DMS79 treated with DMSO at 0.1 percent for 48 hours (cell line): ENCODE measurements at places on chromosomes 7 and 10.

DNA sequence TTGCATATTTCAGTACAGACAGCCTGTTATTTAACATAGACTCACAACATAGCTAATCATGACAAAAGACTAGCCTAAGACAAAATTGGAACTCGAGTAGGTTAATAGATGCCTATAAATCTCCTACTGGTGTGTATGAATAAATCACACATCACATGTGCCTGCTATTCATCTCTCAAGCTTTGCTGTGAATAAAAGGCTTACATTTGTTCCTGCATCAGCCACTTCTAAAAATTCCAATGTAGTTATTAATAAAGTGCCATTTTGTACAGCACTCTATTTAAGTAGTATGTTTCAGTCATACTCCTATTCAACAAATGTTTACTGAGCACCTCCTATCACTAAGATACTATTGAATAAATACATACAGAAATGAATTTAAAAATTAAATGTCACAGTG, 486.3 kb downstream of the NRG3 start:
- DNase-seq = no peak

GRCh38 chr10:7085147-7085912, 325.5 kb downstream of the SFMBT2 start:
- DNase-seq = no peak

GRCh38 chr10:29435809-29436501, 147.1 kb downstream of the LYZL1 start:
- no peak for DNase-seq

DNA sequence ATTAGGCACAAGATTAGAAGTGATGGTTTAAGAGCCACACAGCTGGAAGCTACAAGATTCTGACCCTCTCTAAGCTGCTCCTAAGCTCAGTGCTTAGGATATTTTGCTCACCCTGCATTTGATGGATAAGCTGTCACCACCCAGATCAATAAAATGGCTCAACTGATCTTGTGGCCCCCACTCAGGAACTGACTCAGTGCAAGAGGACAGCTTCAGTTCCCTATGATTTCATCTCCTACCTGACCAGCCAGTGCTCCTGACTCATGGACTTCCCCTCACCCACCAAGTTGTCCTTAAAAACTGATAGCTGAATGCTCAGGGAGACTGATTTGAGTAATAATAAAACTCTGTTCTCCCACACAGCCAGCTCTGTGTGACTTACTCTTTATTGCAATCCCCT, 833.8 kb downstream of the GRID1 start:
- DNase-seq = no peak

GRCh38 chr7:39958038-39958437, 8.0 kb downstream of the CDK13 start:
- DNase-seq = no peak

DNA sequence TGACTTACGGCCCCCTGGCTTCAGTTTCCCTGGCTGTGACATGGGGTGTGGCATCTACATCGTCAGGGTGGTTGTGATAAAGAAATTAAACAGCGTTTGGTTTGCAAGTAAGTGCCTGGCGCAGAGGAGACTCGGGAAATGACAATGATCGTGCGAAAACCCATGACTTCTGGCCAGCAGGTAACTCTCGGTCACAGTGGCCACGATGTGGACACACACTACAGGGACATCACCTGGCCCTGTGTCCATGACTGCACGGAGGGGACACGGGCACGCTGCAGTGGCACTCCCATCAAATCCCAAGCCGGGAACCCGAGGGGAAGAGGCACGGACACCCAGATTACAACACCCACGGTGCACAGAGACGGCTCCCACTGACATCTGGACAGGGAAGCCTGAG, 28.7 kb downstream of the PAPOLB start:
- no peak for DNase-seq

GRCh38 chr10:44824607-44825006, 86.5 kb upstream of the TMEM72 start:
- no peak for DNase-seq

DNA sequence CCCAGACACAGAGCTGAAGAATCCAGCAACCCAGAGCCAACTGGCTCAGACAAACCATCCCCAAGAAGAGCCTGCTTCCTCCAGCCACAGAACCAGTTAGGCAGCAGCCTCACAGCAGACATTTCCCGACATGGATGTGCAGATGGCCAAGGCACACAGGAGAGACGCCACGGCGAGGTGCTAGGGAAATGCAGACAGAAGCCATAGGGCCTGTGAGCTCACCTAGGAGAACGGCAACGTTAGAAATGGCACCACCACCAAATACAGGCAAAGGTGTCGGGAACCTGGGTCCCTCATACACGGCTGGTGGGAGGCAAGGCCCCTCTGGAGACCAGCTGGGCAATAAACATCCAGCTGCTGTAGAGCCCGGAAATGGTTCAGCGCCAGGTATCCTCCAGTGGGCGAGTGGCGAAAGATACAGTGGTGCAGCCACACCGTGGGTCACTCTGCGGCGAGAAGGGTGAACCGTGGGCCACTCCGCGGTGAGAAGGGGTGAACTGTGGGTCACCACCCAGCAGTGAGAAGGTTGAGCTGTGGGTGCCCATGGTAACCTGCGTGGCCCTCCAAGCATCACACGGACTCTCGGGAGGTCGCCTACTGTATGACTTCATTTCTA, 31.2 kb downstream of the JAKMIP3 start:
- no peak for DNase-seq

- DNase-seq = no peak
Measured at GRCh38 chr7:45590679-45591057, 16.5 kb downstream of the ADCY1 start.

GRCh38 chr10:133267293-133267692, 9.4 kb downstream of the ADAM8 start:
- DNase-seq = no peak

DNA sequence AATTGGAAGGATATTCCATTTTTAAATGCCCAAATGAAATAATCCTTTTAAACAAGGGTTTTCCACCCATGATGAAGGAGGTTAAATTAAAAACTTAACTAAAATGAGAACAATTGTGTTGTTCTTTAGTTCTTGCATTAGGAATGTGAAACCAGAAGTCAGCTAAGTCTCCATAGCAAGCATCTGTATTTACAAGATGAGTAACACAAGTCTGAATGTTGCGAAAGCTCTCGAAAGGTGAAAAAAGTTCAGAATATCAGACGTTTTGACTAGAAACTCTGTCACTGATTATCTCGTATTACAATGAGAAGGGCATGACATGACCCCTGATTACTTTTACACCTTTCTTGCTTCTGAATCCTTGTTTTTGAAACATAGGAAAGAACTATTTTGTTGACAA, 149.6 kb downstream of the BICC1 start:
- no peak for DNase-seq

DNA sequence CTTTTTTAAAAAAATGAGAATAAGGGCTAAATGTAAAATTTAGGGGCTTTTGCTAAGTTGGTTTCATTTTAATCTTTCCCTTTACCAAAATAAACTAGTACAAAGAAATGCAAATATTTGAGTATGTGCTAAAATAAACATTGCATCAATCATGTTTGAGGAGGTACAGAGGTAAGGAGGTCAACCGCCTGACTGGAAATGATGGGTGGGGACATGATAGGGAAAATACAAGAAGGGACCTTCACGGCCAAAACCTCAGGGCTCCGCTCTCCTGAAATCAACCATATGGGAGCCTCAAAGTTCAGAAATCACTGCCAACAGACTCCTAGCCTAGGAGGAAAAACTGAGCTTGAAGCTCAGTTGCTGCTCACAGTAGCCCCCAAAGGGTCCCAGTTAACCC, 207.6 kb downstream of the AHR start:
- no peak for DNase-seq

- no peak for DNase-seq
Measured at GRCh38 chr10:26573674-26574073, 123.8 kb upstream of the PDSS1 start.

DNA sequence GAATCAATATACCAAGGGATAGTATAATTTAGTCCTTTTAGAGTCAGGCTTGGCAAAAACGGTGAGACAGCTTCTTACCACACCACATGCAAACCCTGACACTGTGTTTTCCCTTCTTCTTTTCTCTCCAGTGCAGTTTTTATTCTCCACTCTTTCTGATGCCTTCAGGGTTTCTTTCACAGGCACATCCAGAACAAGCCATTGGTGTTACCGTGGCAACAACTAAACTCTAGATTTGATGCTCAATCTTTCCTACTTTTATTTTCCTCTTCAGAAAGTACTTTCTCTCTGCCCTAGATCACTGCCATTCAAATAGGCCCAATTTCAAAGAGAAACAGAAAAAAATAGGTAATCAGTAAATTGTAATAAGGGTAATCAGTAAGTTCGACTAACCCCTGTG, 469.8 kb upstream of the POT1 start:
- DNase-seq = no peak

- DNase-seq = no peak
Measured at GRCh38 chr10:81109200-81109752, 571.6 kb downstream of the SH2D4B start.

DNA sequence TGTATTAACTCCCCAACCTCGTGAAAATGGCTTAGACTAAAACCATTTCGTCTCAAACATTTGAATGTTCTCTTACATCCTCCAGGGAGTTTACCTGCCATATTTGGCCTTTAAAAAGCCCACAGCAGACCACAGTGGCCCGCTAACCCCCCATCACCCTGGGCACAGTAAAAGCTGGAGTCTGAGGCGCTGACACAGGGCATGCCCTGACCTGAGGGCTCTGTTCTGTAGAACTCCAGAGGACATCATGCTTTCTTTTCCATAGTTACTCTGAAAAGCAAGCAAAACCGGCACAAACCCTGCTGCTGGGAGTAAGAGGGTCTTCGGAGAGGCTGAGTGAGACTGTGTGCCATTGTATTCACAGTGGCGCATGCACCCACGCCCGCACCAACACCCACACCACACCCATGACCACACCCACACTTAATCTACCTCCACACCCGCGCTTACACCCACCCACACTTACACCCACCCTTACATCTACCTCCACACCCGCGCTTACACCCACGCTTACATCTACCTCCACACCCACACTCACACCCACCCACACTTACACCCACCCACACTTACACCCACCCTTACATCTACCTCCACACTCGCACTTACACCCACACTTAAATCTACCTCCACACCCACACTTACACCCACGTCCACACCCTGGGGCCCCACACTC, 32.1 kb downstream of the LRRC27 start:
- no peak for DNase-seq

GRCh38 chr7:48839108-48839507, 85.2 kb upstream of the CDC14C start:
- no peak for DNase-seq

DNA sequence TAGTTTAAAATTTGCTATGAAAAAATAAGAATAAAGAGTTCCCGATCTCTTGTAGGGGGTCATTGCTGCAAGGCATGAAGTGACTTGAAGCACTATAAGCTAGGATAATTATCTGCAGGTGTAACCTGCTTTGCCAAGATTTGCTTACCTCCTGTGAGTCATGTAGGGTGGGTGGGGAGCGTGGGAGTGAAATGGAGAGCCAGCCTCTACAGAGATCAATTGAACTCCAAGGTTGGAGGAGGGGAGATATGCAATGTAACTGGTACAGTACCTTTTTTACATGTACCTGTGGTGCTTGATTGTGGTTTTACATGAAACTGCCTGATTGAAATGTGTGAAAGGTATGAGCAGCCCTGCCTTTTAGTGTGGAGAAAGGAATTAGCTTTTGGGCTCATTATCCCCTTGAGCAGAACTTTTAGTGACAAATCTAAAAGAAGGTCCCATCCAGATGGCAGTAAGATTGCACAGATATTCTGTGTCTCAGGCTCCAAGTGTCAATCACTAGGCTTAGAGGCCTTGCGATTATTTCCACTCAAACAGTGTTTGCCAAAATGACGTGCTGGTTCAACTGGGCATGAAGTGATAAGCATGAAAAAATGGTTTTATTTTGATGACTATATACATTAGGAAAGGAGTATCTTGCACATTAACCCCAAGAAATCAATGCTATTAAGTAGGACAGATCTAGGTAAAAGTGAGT, 138.6 kb upstream of the GRB10 start:
- peak; percentile 11 for DNase-seq

GRCh38 chr7:70925411-70926115, 206.4 kb upstream of the GALNT17 start:
- DNase-seq = no peak

GRCh38 chr10:70364772-70365091, 17.7 kb downstream of the LRRC20 start:
- DNase-seq = no peak

DNA sequence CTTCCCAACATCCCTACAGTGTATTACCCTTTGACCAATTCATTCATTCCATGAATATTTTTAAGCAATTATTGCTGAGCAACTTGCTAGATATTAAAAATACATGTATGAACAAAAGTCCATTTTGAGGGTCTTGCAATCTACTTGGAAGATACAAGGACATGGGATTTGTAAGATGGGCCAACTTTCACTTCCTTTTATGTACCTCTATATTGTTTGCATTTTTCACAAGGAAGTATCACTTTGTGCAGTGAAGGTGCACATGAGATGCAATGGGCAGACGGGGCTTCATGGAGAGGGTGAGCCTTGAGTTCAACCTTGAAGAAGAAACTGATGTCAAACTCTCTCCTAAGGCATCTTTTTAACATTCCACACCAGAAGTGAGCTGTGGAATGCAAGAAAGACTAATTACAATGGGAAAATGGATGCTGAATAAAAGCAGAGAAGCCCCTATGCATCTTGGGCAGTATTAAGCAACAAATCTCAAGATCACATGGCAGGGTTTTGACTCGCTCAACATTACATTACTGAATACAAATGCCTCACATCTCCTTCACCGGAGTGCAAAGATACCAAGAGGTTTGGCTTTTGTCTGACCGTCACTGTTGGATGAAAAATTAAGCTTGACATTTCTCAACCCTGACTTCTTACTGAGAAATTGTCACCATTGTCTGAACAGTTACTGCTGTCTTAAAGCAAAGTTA, 341.5 kb downstream of the ELMO1 start:
- no peak for DNase-seq

- peak; percentile 76 for DNase-seq
Measured at GRCh38 chr7:157022681-157023588, 12.5 kb upstream of the MNX1 start.

- DNase-seq = peak; percentile 50
Measured at GRCh38 chr7:43721193-43721806, 8.0 kb downstream of the COA1 start.

DNA sequence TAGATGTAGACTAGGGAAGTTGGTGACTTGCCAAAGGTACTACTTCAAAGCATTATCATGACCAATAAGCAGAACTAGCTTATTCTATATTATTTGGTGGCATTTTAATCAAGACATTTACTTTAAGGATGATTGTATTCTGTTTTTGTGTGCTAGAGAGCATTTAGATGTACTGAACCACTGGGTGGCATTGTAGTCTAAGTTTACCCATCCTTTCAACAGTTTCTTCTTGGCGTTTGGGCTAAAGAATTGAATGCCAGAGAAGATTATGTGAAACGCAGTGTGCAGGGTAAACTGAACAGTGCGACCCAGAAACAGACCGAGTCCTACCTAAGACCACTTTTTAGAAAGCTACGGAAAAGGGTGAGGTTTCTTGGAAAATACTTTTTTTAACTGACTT, 26.8 kb downstream of the PRPF18 start:
- no peak for DNase-seq

- no peak for DNase-seq
Measured at GRCh38 chr10:110641256-110641655, 2.9 kb upstream of the RBM20 start.

- no peak for DNase-seq
Measured at GRCh38 chr10:24791084-24791726, 67.5 kb upstream of the ARHGAP21 start.
